ENCODE measurements at places on chromosomes 7 and 10.

GRCh38 chr10:132926070-132926469, 16.3 kb downstream of the CFAP46 start:
- DNase-seq: no peak

GRCh38 chr7:32905175-32905662, 13.7 kb upstream of the KBTBD2 start:
- DNase-seq: no peak

GRCh38 chr10:79385392-79385795, 38.1 kb downstream of the PPIF start:
- DNase-seq: no peak

DNA sequence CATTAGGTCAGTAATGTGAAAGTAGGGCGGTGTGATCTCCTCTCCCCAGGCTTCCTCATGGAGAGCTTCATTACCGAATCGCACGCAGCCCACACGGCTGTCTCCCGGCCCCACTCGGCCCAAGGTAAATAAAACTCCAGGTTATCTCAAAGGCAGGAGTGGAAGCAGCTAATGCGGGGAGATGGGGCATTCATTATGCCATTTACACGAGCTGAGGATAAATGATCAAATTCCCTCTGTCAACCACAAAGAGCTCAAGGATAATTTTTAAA, 93.5 kb downstream of the ADARB2 start:
- DNase-seq: no peak

GRCh38 chr7:22885797-22886261, 63.2 kb upstream of the TOMM7 start:
- DNase-seq: no peak

- DNase-seq: no peak
These were observed 214.0 kb upstream of the TMEM72 start for GRCh38 chr10:44697116-44697515.

DNA sequence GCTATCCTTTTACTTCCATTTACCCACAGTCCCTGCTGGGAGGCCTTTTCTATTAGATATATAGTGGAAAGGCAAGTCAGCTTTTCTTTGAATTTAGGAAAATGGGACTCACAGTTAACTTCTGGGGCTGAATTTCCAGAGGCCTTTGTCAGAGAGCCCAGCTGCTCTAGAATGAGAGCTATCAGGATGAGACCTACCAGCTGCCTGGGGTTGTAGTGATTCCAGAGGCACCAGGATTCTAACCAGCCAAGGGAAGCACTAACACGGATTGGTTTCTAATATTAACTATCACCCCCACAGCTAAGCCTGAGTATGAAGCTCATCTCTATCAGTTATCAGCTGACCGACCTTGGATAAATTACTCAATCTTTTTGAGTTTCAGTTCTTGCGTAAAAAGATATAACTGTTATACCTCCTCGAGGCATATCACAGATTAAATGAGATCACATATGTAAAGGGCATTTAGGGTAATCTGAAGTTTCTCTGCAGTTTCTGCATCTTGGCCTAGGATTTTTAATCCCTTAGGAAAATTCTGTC, 56.6 kb upstream of the CALD1 start:
- DNase-seq: no peak

- no peak for DNase-seq
These were observed 54.1 kb upstream of the PRKG1 start for GRCh38 chr10:51020200-51020599.

GRCh38 chr10:61899069-61899531, 2.4 kb upstream of the ARID5B start:
- no peak for DNase-seq

DNA sequence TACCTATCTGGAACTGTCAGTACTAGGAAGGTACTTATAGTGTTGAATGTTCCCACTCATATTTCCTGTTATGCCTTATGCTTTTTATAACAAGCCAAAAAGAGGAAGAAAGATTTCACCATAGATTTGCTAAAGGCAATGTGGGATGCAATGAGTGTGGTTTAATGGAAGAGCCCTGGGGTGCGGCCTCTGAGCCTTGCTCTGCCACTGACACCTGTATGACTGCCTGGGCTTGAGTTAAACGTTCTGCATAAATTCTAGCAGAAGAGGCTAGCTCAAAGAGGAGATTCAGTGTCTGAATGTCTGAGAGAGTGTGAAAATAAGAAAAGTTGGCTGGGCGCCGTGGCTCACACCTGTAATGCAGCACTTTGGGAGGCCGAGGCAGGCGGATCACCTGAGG, 143.8 kb downstream of the TPST1 start:
- no peak for DNase-seq

DNA sequence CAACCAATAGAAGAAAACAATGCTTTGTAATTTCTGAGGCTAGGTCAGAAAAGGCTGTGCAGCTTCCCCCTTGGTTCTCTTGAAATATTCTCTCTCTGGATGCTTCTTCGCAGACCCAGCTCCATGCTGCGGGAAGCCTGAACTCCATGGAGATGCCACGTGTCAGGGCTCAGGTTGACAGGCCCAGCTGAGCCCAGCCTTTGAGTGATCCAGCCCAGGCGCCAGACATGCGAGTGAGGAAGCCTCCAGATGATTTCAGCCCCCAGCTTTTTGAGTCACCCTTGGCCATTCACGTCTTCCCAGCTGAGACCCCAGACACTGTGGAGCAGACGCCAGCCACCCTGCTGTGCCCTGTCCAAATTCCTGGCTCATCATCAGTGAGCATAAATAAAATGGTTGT, 378.4 kb upstream of the NRP1 start:
- DNase-seq: no peak

DNA sequence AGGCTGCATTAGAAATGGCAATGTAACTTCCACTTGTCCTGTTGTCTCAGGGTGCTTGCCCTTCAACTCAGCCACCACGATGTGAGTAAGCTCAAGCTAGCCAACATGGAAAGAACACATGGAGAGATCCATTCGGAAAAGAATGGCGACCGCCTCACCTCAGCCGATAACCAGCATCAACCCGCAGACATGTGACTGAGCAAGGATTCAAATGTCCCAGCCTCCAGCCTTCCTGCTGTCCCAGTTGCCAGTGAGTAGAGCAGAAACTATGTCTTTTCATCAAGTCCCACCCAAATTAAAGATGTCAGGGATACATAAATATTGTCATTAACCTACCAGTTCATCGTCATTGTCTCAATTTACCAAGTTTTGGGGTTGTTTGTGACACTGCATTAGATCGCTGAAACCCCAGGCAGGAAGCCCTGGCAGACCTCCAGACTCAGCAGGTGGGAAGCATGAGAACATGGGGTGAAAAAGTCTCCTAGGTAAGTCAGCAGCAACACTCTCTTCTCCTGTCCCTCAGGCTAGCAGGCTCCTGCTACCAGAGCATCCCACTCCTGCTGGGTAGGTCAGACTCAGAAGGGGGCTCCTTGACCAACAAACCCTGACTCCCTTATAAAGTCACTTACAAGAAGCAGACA, 67.0 kb downstream of the OSBPL3 start:
- no peak for DNase-seq

GRCh38 chr10:117541909-117542705, 439 bp upstream of the EMX2 start:
- no peak for DNase-seq

DNA sequence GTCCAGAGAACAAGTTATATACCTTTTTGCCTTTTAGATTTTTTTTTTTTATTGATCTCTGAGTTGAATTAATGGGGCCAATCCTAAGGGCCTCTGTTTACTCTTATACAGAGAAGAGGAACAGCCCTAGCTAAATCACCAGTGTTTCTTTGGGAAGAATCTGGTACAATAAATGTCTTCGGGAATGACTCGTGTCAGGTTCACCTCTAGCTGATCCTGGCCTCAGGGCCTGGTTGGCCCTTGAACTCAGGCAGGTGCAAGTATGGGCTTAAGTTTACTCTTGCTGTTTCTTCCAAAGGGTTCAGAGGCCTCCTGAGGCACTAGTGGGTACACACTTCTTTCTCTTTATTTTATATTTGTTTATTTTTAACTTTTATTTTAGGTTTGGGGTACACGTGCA, 71.0 kb downstream of the LRMDA start:
- DNase-seq: no peak

DNA sequence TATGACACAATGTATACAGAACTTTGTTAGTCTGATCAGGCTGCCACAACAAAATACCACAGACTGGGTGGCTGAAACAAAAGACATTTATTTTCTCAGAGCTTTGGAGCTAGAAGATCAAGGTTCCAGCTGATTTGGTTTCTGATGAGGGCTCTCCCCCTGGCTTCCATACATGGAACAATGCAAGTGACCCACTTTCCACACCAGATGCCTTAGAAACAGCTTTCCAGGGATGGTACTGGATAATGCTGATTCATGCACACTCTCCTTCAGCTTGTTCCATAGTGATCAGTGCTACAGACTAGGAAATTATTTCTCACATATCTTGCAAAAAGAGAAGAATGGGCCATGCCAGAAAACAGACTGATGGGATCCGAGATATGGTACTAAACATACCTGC, 1274.9 kb upstream of the SORCS1 start:
- no peak for DNase-seq

- DNase-seq: no peak
These were observed 51.1 kb upstream of the KCNIP2 start for GRCh38 chr10:101894742-101895141.

GRCh38 chr10:5014936-5015335, 11.3 kb upstream of the AKR1C2 start:
- no peak for DNase-seq

DNA sequence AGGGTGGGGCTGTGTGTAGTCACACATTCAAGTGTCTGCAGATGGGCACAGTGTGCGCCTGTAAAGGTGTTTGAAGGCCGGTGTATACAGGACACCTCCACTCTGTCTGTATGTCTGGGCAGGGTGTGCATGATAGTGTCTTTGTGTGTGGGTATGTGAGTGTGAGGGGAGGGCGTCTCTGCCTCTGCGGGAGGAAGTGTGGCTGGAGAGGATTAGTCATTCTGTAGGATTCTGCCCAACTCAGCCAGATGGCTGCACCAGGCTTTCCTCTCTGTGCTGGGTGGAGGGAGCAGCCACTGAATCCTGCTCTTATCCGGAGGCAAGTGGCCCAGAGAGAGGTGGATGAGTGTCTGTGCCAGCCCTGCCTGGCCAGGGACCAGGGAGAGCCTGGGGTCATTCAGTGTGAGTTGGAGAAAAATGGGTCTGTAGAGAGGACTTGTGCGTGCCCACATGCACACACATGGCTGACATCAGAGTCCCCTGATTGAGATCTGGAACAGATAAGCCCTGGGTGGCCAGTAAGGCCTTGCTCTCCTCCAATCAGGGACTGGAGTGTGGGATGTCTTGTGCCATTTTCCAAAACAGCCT, 1.7 kb downstream of the SFXN3 start:
- peak; percentile 46 for DNase-seq

GRCh38 chr10:116715341-116715740, 27.0 kb downstream of the HSPA12A start:
- no peak for DNase-seq

DNA sequence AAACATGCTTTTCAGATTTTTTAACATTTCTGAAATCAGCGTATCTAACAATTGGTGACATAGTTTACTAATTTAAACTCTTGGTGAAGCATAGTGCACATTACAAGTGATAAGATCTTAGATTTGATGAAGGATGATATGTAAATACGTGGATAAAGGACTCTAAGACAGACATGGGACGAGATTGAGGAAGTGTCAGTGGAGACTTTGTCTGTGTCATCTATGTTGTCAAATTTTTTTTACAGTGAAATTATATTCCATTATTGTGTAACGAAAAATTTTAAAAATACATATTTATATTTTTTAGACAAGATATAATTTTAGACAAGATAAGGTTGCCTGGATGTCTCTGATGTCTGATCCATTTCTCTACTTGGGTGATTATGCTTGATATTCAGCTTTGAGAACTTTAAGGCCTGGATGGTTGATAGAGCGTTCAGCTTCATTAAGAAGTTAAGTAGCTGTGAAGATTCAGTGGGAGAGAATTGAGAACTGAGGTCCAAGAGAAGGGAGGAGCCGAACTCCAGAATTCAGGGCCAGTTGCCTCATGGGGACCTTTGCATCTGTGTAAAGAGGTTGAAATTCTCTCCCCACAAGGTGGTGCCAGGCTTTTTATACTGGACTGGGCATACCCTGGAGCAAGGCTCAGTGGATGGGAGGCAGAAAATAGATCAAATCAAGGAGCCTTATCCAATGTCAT, 62.7 kb downstream of the KAT6B start:
- DNase-seq: no peak

- DNase-seq: no peak
These were observed 229.0 kb upstream of the SP4 start for GRCh38 chr7:21198921-21199320.

DNA sequence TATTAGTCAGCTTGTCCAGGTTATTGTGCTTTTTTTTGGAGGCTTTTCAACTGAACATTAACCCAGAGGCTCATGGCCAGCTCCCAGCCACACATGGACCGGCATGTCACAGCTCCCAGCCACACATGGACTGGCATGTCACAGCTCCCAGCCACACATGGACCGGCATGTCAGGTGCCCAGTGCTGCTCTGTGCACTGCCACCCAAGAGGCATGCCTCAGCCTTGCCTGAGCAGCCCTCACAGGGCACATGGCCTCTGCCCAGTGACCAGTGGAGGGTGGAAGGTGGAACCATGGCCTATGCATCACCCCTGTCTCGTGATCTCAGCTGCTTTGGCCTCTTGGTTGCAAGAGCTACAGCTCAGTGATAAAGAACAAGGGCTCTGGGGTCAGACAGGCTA, 119.8 kb downstream of the OAT start:
- no peak for DNase-seq

- DNase-seq: no peak
These were observed 494.3 kb downstream of the PTPRN2 start for GRCh38 chr7:158093156-158093796.

- DNase-seq: no peak
These were observed 7.6 kb upstream of the DHTKD1 start for GRCh38 chr10:12061124-12061523.

- DNase-seq: no peak
These were observed 53.6 kb downstream of the KAT6B start for GRCh38 chr10:74880041-74880440.

- DNase-seq: no peak
These were observed 11.9 kb upstream of the LRRC27 start for GRCh38 chr10:132319853-132320653.

- DNase-seq: no peak
These were observed 335.3 kb downstream of the MAGI2 start for GRCh38 chr7:79118143-79118542.

- no peak for DNase-seq
These were observed 27.0 kb downstream of the LMOD2 start for GRCh38 chr7:123682690-123683089.

DNA sequence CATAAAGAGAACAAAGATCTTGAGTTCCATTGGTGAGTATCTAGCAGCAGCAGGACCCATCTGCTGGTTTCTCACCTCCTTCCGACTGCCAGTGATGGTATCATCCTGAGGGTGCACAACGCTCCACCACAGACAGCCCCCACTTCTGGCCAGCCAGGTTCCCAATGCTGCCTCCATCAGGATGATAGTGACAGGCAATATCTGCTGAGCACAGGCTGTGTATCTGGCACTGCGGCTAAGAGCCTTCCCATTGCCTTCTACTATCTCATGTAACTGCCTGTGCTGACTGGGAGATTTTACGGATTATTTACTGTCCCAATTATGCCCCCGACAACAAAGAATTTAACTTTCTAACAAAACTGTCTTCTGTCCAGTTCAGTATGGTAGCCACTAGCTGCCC, 352.4 kb upstream of the AOAH start:
- no peak for DNase-seq

All from omental fat pad (tissue), 4 donors.